ENCODE measurements at places on chromosomes 2 and 18.
A peak's percentile ranks its signal among the peaks of the same experiment; 100 is the strongest.

DNA sequence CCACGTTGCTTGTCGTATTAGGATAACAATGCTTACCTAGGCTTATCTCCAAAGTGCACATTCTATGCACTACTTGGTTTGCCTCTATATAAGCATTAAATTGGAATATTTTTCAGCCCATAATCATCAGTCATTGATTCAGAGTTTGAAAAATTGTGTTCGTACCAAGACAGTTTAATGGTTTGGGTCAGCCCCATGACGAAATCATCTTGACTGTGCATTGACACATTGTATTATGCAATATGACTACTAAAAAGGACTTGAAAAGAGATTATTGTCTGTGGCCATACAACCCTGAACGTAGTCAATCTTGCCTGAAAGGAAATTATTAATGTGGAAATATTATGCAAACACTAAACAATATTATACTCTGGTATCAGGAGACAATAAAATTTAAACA, 141.3 kb downstream of the EML6 start:
- no peak for DNase-seq

DNA sequence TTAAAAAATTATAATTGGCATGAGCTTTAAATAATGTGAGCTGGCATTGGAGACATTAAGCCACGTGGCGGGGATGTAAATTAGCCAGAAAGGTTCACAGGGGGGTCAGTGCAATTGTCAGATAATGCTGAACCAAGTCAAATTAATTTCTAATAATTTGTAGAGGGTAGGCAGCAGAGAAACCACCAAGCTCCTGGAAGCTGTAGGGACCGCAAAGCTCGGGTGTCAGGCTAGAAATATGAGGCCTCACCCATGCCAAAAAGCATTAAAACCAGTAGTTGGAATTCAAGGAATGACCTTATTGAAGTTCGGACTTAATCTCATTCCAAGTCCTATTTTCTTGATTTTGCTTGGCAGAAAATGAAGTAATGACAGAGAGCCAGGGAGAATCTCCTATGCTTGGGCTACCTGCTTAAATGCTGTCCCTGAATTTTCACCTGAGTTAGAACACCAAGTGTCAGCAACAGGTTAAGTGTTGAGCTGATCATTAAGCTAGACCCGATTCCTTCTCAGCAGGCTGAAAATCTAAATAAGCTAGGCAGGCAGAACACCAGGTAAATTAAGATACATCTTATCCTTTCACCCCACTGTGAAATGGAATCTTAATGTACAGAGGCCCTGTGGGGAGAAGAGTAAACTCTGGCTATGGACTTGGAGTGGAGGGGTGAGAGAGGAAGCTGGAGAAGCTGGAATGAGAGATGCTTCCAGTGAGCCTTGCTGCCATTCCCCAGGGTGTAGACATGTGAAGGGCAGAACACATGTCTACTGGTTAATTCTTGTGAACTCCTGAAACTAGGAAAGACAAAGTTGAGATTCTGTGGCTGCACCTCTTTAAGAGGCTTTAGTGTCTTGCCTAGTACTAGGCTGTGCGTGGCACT, 520.0 kb downstream of the SLC4A3 start:
- no peak for DNase-seq

GRCh38 chr2:16665748-16666448, at the start of gene CYRIA:
Gene CYRIA (minus strand): TSS chr2:16665834. CDS start chr2:16588119, 77,715 bp downstream.
- DNase-seq: peak; percentile 51

DNA sequence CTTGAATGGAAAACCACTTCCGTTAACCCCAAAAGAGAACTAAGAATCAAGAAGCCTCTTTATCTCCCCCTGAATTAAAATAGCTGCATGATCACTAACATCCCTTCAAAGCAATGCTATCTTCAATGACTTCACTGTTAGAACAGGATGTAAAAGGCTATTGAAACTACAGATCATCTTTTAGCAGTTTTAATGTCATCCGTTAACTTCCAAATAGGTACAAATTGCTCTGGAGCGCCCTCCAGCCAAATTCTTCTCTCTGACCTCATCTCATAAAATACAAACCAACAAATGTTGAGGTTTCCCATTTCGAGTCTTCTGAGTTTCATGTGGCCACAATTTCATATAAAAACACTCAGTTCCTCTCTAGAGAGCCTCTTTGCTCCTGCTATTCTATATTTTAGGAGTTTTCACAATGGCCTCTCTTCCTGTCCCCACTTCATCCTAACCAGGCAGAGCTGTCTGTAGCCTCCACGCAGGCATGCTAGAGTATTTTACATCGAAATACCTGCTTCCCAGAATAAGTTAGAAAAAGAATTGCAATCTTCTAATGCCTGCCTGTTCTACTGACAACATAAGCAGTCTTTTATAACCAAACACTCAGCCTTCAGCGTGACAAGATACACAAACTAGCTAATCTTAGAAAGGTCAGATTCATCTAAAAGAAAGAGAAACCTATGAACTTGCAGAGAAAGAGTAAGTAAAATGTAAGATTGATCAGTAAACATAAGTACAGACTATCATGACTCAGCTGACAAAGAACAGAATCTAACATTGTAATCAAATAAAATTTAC, 37.9 kb downstream of the B4GALT6 start:
- DNase-seq: no peak

DNA sequence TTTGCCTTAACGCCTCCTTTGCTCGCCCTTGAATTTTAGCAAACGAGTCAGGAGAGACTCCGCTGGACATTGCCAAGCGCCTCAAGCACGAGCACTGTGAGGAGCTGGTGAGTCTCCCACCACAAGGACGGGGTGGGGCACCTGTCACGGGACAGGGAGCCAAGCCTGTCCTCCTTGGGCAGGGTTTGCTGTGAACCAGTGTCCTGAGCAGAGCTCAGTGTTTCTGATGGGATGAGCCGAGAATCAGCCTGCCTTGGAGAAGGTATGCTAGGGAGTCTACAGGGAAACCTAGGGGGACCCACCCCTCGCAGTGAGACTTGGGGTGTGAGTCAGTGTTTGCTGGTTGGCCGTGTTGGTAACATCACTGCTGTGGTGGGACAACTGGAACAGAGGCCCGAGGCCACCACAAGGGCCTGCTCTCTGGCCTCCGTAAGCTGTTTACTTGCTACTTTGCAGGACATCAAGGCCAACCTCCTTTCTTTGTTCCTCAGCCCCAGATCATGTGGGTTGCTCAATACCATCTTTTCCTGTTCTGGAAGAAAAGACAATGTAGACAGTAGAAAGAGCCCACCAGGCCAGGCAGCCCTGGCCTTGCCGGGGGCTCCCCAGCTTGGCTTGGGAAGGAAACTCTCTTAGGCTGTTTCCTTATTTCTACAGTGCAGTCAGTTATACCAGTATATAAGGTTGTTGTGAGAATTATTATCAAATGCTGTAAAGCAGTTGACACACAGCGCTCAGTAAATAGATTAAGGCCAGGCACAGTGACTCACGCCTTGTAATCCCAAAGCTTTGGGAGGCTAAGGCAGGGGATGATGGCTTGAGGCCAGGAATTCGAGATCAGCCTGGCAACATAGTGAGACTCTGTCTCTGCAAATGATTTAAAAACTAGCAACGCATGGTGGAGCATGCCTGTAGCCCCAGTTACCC, 42.4 kb downstream of the ITGB1BP1 start:
- peak; percentile 75 for DNase-seq

DNA sequence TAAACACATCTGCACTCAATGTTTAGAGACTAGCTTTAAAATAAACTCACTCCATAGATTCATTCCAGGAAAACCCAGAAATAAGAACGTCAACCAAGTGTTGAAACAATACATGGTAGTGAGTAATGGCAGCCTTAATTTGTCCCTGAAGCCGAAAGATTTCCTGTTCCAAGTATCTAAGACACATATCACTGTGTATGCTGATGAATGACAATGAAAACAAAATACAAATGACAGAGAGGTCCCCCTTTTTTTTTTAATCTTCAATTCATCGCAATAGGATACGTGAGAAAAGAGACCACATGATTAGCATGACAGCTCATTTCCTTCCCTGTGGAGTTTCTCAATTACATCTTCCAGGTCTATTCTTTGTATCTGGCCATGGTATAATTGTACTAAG, 160.5 kb upstream of the STK17B start:
- DNase-seq: no peak
